Bronchial epithelial cell (primary cell): ENCODE measurements at places on chromosomes 1 and 21.

GRCh38 chr1:77759071-77760028 lies at the start of gene USP33:
Gene USP33, minus strand, starts transcription at chr1:77759852. Its CDS starts 18,155 bp downstream, at chr1:77741697.
- DNase-seq = peak; percentile 67

DNA sequence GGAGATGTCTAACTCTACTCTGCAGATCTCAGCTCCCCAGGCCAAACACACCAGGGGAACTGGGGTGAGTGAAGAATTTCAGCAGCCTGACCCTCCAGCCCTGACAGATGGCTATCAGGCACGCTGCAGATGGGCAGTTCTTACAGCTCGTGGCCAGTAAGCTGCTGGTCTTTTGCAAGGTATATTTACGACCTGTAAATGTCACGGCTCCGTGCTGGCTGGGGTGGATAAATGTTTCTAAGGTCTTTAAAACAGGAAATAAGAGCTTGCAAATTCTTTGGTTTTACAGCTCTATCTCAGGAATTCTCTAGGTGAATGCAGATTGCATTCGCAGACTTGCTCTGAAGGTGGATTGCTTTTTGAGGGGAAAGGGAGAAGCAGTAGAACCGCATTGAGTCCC lies 10.1 kb downstream of the DOP1B start:
- no peak for DNase-seq

GRCh38 chr1:41274752-41275545 lies 32.8 kb upstream of the SCMH1 start:
- DNase-seq = no peak

GRCh38 chr1:62450301-62450700 lies 13.5 kb downstream of the USP1 start:
- DNase-seq = no peak

- DNase-seq = peak; percentile 94
These were observed 114.6 kb upstream of the DUSP10 start for GRCh38 chr1:221856228-221857093.

DNA sequence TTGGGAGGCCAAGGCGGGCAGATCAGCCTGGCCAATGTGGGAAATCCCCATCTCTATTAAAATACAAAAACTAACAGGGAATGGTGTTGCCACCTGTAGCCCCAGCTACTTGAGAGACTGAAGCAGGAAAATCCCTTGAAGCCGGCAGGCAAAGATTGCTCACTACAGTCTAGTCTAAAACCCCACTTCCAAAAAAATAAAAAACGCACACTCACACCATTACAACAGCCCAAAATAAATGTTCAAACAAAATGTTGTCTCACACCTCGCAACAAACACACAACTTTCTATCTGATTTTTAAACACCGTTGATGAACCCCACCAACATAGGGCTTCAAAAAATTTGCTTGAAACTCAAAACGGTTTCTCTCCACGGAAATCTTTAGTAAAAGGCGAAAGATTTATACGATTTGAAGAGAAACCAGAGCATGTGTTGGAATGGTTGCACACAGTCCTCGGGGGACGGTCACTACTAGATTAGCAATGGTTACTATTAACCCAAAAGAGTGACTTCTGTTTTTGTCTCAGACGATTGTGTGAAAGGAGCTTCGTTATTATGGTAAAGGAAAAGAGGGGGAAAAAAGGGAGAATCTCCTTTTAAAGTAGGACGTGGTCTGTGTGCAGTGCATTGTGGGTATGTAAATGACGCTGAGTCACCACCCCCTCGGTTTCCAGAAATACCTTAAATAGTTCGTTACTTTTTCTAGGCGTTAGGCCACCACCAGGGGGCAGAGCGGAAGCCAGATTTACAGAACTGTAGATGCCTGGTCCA lies at the start of gene RNU5D-1:
Gene RNU5D-1, minus strand, starts transcription at position 430 of the 772 bp plus-strand sequence.
- peak; percentile 99 for DNase-seq

GRCh38 chr1:170518185-170518834 lies 13.7 kb upstream of the GORAB start:
- DNase-seq = no peak
